ENCODE measurements at places on chromosomes 2 and 18.

- DNase-seq, result no peak
These were observed 165.7 kb upstream of the RAB12 start for GRCh38 chr18:8443505-8443904.

- DNase-seq, result no peak
These were observed 1293.5 kb upstream of the CHAC2 start for GRCh38 chr2:52474091-52474490.

DNA sequence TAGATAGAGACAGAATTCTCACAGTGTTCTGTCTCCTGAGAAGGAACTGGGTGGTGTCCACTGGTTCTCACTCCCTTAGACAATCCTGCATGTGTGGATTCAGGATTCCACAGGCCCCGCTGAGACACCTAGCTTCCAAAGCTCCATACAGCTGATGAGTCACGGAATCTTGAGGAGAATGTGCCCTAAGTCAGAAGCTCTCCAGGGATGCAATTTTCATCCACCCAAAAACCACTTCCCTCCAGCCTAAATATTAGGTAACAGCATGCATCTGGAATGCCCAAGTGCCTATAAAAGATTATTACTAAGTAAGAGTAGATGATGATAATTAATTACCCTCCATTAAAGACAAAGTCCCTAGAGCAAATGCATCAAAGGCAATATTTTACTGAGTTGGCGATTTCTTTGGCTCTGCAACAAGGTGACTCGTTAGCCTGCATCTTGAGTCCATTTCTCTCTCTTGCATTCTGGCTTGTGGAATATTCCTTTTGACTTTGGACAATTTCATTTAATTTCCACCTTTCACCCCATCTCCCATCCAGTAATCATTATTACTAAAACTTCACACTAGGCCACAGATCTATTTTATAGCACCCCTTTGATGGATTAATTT lies 475.1 kb downstream of the TNS1 start:
- DNase-seq, result no peak

DNA sequence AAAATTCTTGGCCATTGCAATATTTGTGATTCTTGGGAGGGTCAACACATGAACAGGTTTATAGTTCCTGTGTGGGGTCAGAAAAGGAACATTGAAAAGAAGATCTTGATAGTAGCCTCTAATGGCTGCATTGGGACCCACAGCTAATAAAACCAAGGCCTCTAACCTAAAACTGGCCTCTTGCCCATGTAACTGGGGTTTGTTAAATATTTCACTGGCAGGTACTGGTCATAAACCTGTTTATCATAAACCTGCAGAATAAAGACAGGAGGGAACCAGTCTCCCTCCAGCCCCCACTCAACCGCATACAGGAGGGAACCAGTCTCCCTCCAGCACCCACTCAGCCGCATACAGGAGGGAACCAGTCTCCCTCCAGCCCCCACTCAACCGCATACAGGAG lies 125.3 kb downstream of the PXDN start:
- no peak for DNase-seq

DNA sequence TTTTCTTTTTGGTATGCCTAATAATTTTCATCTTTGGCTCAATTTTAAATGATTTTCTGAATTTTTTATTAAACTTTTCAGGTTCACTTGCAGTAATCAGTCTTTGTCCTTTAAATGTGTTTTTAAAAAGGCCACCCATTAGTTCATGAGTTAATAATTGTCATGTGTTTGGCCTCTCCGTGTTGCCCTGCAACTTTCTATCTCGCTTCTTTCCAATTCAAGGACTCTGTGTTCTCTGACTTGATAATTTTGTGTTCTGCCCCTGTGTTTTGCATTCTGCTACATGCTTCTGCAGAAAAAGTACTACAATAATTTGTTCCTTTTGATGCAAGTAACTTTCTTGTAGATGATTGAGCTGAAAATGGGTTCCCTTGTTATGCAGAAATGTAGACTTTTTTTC lies 921.4 kb upstream of the LRATD1 start:
- DNase-seq, result no peak

DNA sequence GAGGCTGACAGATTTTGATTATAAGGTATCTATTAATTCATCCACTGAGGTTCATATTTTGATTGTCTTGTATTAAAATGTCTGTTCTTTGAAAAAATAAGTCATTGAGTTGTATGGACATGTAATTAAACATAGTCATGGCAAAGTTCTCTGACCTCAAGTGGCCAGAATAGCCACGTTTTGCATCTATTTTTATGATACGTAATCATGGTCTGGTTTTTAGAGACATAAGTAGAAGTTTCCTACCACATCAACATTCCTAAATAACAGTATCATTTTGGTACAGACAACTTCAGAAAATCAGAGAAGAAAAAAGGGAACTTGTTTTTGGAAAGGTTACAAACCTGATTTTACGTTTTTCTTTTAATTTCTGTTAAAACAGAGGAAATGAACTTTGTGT lies 47.6 kb downstream of the COL5A2 start:
- no peak for DNase-seq

DNA sequence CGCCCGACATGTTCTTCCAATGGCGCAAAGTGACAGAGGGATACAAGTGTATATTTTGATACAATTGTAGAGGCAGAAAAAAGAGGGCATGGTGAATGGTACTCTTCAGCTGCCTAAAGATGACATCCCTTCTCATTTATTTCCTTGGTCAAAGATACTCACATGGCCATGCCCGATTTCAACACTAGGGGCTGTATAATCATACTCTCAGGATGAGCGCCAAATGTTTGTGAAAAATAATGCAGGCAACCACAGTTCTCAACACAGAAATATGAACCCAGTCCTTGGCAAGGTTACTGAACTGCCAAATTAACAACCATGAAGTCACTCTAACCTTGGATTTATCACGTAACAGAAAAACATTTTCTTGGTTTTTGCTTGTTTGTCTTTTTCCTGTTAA lies 204.4 kb downstream of the CCDC102B start:
- DNase-seq, result no peak

GRCh38 chr2:113164215-113164929 lies 9.4 kb upstream of the PSD4 start:
- DNase-seq, result no peak

DNA sequence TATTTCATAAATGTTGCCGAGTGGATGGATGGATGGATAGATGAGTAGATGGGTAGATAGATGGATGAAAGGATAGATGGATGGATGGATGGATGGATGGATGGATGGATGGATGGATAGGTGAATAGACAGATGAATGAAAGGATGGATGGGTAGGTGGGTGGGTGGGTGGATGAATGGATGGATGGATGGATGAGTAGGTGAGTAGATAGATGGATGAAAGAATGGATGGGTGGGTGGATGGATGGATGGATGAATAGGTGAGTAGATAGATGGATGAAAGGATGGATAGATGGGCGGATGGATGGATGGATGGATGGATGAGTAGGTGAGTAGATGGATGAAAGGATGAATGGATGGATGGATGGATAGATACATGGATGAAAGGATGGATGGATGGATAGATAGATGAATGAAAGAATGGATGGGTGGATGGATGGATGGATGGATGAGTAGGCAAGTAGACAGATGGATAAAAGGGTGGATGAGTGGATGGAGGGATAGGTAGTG lies 104.3 kb downstream of the SMAD7 start:
- DNase-seq, result no peak

- no peak for DNase-seq
These were observed 262.0 kb downstream of the TNS1 start for GRCh38 chr2:217740756-217741155.

GRCh38 chr2:149877074-149877473 lies 289.5 kb upstream of the MMADHC start:
- DNase-seq, result no peak

DNA sequence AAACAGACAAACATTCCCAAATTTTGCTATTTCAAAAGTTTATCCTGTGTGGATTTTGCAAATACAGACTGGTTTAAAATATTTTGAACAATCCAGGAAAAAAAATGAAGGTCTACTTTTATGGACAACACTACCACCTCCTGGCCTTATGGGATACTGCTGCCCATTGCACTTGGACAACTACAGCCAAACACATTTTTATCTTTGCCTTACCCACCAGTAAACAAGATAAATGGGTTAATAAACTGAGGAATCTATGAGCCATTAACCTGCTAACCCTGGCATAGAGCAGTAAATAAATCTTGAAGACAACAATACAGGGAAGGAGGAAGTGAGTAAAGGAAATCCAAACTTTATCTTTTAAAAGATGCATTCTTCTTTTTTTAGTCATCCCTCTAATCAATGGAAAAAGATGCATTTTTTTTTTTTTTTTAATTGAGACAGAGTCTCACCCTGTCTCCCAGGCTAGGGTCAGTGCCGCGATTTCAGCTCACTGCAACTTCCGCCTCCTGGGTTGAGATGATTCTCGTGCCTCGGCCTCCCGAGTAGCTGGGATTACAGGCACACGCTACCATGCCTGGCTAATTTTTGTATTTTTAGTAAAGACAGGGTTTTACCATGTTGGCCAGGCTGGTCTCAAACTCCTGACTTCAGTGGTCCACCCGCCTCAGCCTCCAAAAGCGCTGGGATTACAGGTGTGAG lies 2.1 kb upstream of the SPIRE1 start:
- no peak for DNase-seq

DNA sequence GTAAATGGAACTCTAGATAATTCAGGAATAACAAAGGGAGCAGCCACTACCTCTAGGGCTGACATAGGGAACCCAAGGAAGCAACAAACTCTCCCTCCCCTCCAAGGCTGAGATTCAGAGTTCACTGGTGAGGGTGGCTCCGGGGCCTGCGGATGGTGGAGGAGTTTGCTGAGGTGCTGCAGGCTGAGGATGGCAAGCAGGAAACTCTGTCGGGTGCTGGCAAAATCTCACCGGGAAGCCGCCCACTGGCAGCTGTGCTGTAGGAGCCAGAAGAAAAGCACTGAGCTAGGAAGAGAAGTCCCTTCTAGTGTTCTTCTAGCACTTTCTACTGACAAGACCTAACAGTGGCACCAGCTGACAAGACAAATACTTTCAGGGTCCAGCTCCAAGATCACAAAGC lies 12.5 kb upstream of the HAAO start:
- no peak for DNase-seq

GRCh38 chr2:32559136-32559535 lies 68.7 kb upstream of the TTC27 start:
- DNase-seq, result no peak

- DNase-seq, result no peak
These were observed 45.9 kb downstream of the PIKFYVE start for GRCh38 chr2:208311954-208312353.

DNA sequence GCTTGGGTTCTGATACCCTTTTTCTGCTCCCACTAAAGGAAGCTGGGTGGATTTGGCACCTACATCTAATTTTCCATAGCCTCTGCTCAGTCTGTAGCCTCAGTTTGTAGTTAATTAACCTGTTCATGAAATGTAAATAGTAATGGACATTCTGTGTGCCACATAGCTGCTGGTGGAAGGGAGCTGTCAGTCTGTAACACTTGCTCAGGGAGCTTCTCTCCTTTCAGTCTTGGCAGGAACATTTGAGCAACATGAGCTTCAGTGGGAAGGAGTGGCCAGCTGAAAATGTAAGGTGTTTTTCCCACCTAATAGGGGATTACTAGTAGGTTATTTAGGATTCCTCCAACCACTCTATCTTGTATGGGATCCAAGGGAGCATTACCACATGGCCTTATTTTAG lies 203.4 kb downstream of the ASXL3 start:
- DNase-seq, result no peak

DNA sequence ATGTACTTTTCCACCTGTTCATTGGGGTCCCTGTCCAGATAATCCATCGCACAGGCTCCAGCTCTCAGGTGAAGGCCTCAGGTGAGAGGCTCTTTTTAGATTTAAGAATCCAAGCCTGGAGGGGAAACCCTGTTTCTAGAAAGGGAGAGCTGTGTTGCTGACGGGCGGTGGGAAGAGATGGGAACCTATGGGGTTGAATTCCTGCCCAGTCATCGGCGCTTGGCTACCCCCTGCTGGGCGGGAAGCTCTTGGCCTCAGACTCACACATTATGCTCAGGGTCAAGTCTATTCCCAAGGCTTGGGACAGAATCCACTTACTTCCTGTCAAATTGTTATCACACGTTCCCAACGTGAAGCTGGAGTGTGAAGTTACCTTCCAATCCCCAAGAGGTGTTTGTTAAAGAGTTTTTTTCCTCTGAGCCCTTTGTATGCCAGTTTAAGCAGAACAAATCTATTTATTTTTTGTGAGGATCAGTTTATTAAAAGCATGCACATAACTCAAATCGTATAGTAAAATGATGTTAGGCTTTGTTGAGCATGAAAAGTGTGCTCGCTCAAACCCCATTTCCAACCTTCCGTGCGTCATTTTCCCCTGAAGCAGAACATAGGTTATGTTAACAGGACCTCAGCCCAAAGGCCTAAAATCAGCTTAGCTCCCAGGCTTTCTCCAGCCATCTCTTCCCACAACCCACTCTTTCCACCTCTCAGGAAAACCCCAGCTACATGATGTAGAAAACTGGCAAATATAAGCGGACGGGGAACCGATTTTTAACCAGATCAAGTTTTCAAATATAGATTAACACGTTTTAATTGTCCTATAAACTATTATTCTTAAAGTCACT lies 181.7 kb upstream of the ETAA1 start:
- DNase-seq, result no peak

GRCh38 chr2:133476931-133477615 lies 91.2 kb downstream of the NCKAP5 start:
- no peak for DNase-seq

DNA sequence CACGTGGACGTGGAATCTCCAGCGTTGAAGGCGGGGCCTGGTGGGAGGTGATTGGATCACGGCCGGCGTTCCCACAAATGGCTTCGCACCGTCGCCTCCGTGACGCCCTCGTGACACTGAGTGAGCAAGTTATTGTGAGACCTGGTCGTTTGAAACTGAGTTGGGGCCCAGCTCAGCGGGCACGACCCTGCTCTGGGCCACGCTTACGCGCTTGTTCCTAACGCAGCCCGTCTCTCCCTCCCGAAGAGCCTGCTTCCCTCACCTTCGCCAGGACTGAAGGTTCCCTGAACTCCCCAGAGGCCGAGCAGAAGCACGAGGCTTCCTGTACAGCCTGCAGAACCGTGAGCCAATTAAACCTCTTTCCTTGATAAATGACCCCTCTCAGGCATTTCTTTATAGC lies 121.8 kb downstream of the RTP5 start:
- no peak for DNase-seq

- DNase-seq, result no peak
These were observed 106.6 kb upstream of the TWIST2 start for GRCh38 chr2:238741277-238741676.
